ENCODE measurements at places on chromosomes 6 and 20.

- no peak for DNase-seq
Measured at GRCh38 chr6:13764996-13765395, 49.4 kb downstream of the MCUR1 start.

DNA sequence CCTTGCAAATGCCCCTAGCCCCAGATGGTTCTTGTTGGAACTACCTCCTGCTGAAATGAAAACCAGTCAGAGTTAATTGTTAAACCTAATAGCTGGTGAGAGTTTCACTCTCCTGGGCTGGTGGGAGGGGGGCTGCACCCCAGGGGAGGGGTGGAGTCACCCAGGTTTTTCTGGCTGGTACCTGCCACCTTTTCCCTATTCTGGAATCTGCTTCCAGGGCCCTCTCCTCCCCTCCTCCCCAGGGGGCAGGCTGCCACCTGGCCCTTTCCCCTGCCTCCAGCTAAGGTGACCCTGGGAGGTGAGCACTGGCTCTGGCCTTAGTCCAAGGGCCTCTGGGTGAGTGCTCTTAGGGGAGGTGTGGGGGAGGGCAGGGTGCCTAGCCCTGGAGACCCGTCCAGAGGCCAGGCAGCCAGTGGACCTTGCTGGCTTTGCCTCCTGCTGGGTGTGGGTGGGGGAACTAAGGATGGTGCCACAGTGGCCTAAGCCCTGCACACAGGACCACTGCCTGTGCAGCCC lies 48.8 kb upstream of the EPB41L1 start:
- no peak for DNase-seq

DNA sequence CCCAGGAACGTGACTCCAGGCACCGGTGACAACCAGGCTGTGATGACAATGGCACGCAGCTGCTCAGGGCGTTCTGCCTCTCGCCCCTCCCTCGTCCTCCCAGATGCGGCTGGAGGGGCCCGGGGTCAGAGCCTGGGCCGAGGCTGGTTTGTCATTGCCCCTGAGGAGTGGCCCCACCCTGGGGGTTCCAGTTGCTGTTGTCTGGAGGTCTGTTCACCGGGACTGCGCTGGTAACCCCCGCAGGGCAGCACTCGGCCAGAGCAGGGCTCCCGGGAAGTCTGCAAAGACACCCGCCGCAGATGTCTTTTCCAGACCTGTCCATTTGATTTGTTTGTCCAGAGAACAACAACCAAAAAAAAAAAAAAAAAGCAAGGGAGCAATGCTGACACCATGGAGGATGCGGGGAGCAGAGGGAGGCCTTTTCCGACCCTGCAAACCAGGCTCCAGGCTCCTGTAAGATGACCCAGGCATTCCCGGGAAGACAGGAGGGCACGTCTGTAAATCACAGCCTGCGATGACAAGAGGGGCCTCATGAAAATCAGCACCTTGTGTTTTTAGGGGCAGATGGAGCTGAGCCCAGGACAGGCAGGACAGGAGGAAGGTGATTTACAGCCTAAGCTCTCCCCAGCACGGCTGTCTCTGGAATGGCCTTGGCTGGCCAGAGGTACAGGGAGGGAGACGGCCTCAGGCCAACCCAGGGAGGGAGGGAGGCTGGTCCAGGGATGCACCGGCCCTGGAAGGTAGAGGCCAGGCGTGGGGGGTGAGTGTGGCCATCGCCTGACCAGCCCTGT lies 189.3 kb downstream of the ERMARD start:
- peak; percentile 62 for DNase-seq

GRCh38 chr6:137949686-137950390 lies 82.8 kb downstream of the TNFAIP3 start:
- DNase-seq = no peak

DNA sequence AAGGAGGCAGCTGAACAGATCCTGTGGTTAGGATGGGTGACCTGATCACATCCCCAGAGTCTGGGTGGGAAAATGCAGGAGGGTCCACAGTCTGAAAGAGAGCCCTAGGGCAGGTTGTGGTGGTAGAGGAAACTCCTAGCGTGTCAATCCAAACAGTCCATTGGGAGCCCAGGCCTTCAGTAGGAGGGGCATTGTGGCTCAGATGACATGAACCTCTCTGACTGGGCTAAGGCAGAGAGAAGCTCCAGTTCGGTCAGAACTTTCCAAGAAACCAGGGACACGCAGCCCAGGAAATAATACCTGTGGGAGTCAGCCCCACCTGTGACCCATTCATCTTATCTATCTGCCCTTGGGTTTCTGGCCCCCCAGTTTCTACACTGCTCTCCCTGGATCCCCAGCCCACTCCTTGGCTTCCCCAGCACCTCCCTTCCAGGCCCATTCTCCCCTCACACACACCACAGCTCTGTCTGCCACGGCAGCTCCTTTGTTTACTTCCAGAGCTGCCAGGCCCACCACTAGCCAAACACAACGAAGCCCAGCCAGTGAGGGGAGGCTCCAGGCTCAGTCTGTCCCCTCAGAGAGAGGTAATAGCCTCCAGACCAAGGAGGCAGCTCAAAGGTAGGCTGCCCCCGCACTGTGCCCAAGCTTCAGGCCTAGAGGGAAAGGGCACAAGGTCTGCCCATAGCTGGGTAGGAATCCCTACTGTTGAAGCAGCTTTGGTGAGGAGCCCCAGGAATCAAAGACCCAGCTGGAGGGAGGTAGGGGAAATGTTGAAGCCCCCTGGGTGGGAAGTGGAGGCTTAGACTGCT lies 6.2 kb downstream of the GDF5 start:
- DNase-seq = no peak

GRCh38 chr20:34663213-34663943 lies 13.5 kb downstream of the PIGU start:
- DNase-seq = no peak

- no peak for DNase-seq
Measured at GRCh38 chr6:148457137-148457842, 114.7 kb downstream of the SASH1 start.

- DNase-seq = peak; percentile 98
Measured at GRCh38 chr6:27752038-27752885, 159.9 kb downstream of the OR2B2 start.

- DNase-seq = no peak
Measured at GRCh38 chr20:48630342-48631075, 197.3 kb downstream of the PREX1 start.

GRCh38 chr6:12112540-12113189 lies 100.6 kb downstream of the HIVEP1 start:
- no peak for DNase-seq

DNA sequence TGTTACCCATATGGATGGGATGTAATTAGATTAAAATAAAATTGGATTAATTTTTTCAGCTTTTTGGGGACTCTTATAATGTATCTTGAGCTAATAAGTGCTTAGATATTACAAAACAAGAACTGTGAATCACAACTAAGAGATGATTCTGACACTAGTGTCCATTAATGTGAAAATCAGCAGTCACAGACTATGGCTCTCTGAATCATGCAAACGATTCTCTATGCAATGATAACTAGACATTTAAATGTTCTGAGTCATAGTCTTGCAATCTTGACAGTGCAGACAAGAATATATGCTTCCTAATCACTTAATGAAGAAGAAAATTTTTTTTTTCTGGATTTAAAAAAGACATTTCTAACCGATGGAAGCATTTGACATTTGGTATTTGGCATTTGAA lies 82.2 kb upstream of the OPRM1 start:
- no peak for DNase-seq

GRCh38 chr6:17417817-17418216 lies 24.4 kb downstream of the CAP2 start:
- DNase-seq = peak; percentile 66

- no peak for DNase-seq
Measured at GRCh38 chr6:167761794-167762258, 64.9 kb upstream of the AFDN start.

- no peak for DNase-seq
Measured at GRCh38 chr20:682123-682522, 6.5 kb upstream of the SCRT2 start.

DNA sequence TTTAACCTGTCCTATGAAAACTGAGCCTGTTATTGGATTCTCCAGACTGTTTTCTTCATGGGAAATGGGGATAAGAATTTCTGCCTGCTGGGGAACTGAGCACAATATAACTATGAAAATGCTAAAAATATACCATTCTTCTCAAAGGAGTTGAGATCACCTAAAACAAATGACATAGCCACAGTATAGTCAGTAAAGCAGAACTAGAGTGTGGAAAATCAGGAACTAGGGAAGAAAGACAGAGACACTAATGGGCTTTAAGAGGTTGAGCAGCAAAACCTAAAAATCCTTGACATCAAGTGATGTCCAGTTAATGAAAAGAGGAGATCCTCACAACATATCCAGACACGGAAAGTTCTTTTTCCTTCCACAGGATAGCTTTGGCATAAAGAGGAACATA lies 215.7 kb upstream of the CST7 start:
- no peak for DNase-seq

DNA sequence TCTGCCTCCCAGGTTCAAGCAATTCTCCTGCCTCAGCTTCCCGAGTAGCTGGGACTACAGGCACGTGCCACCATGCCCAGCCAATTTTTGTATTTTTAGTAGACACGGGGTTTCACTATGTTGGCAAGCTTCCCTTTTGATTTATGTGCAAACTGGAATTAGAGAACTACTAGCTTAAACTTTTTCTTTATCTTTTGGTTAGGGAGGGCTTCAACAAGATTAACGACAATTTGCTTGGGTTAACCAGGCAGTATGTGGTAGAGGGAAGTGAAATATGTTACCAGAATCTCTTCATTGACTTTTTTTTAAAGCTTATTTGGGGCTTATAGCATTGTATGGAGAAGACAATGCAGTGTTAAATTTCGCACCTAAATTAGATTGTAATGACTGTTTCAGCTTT lies 9.0 kb downstream of the MYO6 start:
- DNase-seq = no peak

- DNase-seq = no peak
Measured at GRCh38 chr6:15535495-15536197, 127.2 kb downstream of the DTNBP1 start.

DNA sequence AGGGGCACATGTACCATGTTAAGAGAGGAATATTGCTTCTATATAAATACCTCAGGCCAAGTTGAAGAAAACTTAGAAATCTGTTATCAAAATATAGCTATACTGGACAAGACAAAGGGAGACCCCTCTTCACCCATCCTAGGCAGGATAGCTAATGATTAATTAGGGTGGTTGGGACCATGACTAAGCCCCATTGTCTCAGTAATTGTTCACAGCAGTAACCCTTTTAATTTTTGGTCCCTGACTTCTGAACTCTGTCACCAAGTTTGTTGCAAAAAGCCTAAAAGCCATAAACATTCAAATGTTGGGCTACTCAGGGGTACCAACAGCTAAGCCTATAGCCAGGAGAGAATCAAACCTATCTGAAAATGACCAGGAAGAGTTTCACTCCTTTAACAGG lies 19.2 kb upstream of the BTN3A2 start:
- no peak for DNase-seq

GRCh38 chr20:41136680-41137613 lies at the start of gene PLCG1:
Gene PLCG1 (plus strand): TSS chr20:41137543. CDS start chr20:41137642, 99 bp downstream.
- peak; percentile 96 for DNase-seq
